AG09319 (cell line): ENCODE measurements at places on chromosomes 2 and 18.

GRCh38 chr2:38666556-38666910 lies 619 bp downstream of the GALM start:
- no peak for DNase-seq

- DNase-seq: no peak
Observed at GRCh38 chr18:48550101-48550729, 11.4 kb downstream of the CTIF start.

- DNase-seq: no peak
Observed at GRCh38 chr2:100846716-100847115, 26.8 kb downstream of the NPAS2 start.

GRCh38 chr2:108869542-108869941 lies 83.0 kb downstream of the CCDC138 start:
- no peak for DNase-seq

DNA sequence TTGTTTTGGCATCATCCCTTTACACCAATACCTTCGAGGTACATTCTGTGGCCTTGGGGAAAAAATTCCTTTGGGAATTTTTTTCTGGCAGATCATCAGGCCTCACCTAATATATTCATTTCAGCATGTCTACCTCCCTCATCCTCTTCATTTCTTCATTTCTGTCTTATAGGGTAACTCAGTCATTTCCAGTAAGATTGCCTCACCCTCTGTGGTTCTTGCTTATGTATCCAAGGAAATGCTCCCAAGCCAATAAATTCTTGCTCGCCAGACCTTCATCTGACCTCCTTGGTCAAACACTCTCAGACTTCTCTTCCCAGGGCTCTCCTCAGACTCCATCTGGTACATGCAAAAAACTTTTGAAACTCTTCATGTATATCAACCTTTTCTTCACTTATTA lies 265.6 kb downstream of the TMX3 start:
- peak; percentile 72 for DNase-seq

DNA sequence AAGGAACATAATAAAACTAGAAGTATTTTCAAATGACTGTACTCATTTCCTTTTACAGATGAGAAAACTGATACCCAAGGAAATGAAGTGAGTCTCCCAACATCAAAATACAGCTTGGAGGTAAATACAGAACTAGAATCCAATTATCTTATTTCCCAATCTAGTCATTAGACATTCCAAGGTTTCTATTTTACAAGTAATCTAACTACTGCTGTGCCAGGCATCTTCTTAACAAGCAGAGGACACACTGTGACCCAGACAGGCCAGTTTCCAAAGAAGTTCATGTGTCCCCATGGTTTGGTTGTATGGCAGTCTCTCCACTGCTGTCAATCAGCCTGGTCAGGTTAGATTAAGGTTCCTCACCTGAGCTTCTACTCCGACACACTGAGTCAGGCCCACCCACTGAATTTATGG lies 143.5 kb downstream of the THADA start:
- no peak for DNase-seq

DNA sequence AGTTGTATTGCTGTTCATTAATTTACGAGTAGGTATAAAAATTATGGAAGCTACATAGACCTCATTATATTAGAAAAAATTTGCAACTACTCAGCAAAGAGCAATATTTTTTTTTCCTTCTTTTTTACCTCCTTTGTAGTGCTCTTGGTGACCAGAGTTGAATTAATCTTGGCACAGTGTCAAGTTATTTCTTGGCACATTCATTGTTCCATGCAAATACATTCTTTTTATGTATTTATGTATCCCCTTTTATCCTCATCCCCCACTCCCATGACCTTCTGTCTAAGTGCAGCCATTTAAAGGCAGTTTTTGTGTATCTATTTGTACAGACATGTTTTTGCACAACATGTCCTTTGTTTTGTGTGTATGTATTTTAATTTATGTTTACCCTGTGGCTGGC lies 224.5 kb downstream of the CCDC102B start:
- DNase-seq: no peak
